Endodermal cell (in vitro differentiated cells): ENCODE measurements at places on chromosomes 1 and 21.

- DNase-seq, result peak; percentile 70
- peak overlapping the region; percentile 80 for H3K4me3 ChIP-seq
- H3K27ac ChIP-seq, result peak overlapping the region; percentile 53
- H3K4me1 ChIP-seq, result peaks cover 18% of the 10 kb centered on the region
Measured at GRCh38 chr1:1020415-1021009, 592 bp downstream of the AGRN start.

- H3K27ac ChIP-seq, result no peak overlapping the region
- no peak for DNase-seq
- peak overlapping the region; percentile 97 for H3K4me3 ChIP-seq
- H3K27me3 ChIP-seq, result no peaks in the 10 kb centered on the region
- peaks cover 41% of the 10 kb centered on the region for H3K36me3 ChIP-seq
Measured at GRCh38 chr1:235325854-235326253, 2.1 kb downstream of the ARID4B start.

DNA sequence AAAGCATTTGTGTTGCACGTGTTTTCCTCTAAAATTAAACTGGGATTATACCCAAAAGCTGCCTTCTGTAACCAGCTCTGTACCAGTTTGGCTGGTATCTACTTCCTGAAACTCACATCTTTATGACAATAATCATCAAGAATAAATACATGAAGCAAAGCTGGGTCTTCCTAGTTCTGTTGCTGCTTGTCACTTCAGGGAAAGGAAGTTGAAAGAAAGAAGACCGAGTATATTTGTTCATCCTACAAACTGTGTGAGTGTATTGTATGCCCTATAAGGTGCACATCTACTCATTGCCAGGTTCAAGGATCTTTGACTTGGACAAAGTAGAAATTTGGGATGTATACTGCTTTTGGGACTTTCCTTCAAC lies 29.1 kb upstream of the IFNGR2 start:
- H3K4me1 ChIP-seq, result no peaks in the 10 kb centered on the region
- H3K27me3 ChIP-seq, result no peaks in the 10 kb centered on the region
- no peak overlapping the region for H3K4me3 ChIP-seq
- H3K36me3 ChIP-seq, result no peaks in the 10 kb centered on the region

- no peaks in the 10 kb centered on the region for H3K36me3 ChIP-seq
- H3K27ac ChIP-seq, result no peak overlapping the region
- no peak overlapping the region for H3K4me3 ChIP-seq
Measured at GRCh38 chr1:234836776-234837357, 226.9 kb upstream of the IRF2BP2 start.

GRCh38 chr1:230414102-230414501 lies 12.0 kb downstream of the PGBD5 start:
- H3K27me3 ChIP-seq, result no peaks in the 10 kb centered on the region
- no peak overlapping the region for H3K4me3 ChIP-seq
- H3K4me1 ChIP-seq, result no peaks in the 10 kb centered on the region
- no peak overlapping the region for H3K27ac ChIP-seq
- peak; percentile 15 for DNase-seq

DNA sequence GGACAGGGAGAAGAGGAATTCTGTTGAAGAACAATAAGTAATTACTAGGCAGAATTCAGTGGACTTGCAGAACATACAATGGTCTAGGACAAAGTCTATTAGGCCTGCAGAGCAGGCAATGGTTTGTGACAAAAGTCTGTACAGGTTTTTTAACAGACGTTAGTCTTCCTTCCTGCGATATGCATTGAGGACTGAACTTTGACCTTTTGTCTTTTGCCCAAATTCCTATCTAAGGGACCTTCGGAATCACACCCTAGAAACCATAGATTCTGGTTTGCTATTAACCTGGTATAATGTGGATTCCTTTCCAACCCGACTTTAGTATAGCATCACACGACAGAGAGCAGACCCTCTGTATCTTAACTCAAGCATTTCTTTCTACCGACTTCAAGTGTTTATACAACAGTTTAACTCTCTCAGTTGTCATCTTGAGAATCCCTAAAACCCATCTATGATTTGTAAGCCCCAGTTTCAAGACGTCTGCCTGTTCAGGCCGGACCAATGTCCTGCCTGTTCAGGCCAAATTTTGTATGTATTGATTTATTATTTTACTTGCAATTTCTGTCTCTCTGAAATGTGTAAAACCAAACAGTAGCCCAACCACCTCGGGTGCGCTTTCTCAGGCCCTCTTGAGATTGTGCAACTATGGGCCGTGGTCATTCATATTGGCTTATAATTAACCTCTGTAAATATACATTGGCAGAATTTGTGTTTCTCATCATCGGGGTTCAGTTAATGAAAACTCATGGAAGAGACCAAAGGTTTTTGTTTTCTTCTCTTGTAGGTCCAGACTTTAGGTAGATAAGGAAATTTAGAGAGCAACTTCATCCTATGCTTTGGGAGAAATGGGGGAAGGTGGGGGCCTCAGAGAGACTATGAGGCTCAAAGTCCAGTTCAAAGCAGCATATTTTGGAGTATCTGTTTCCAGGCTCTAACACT lies 76.9 kb upstream of the TNFSF18 start:
- peaks cover 7% of the 10 kb centered on the region for H3K4me1 ChIP-seq
- no peaks in the 10 kb centered on the region for H3K36me3 ChIP-seq
- no peak overlapping the region for H3K27ac ChIP-seq
- H3K27me3 ChIP-seq, result no peaks in the 10 kb centered on the region
- DNase-seq, result no peak
- H3K4me3 ChIP-seq, result no peak overlapping the region

DNA sequence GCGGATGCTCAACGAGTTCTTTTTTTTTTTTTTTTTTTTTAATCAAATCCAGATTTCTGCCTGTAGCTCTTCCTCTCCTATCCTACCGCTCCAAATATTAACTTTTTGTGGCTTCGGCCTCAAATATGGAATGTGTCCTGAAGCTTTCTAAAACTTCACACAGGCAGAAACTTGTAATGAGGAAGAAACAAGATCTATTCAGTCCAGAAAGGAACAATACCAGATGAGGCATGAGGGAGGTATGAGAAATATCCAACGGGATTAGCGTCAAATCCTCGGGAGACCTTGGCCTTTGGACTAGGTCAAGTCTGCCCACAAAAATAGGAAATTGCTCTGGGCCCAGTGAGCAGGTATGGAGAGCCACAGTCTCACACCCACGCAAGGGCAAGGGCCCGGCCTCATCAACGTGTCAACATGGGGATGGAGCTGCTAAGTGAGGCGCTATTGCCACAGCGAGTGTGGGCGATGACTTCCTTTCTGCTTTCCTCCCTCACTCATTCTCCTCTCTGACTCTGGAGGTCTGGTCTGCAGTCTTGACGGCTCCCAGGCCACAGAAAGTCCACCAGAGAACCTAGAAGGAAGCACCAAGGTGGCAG lies 66.6 kb downstream of the BCAR3 start:
- H3K27me3 ChIP-seq, result no peaks in the 10 kb centered on the region
- DNase-seq, result no peak

- H3K27ac ChIP-seq, result no peak overlapping the region
- H3K36me3 ChIP-seq, result no peaks in the 10 kb centered on the region
- DNase-seq, result no peak
- no peaks in the 10 kb centered on the region for H3K27me3 ChIP-seq
- peaks cover 3% of the 10 kb centered on the region for H3K4me1 ChIP-seq
Measured at GRCh38 chr1:167704715-167705114, 17.1 kb upstream of the MPZL1 start.

- H3K36me3 ChIP-seq, result peaks cover 92% of the 10 kb centered on the region
- DNase-seq, result no peak
- H3K4me1 ChIP-seq, result peaks cover 20% of the 10 kb centered on the region
- H3K27me3 ChIP-seq, result no peaks in the 10 kb centered on the region
- H3K27ac ChIP-seq, result no peak overlapping the region
Measured at GRCh38 chr1:54248966-54249365, 49.0 kb downstream of the MRPL37 start.

DNA sequence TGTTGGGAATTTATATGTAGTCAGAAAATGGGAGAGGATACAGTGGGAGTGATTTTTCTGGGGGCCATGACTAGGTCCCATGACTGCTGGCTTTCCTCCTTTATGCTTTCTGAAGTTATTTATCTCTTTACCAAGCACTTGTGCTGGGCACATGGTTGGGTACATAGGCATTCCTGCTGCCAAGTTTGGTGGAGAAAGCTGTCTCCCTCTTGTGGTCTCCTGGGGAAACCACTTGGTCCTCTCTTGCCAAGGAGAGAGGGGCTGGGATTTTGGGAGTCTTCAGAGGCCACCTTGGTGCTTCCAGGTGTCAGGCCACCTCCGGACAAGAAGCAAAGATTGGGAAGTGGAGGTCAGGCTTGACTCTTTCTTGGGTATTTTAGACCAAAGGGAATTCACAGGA lies 120.2 kb upstream of the KCNE2 start:
- H3K4me3 ChIP-seq, result no peak overlapping the region
- no peaks in the 10 kb centered on the region for H3K36me3 ChIP-seq
- H3K27ac ChIP-seq, result no peak overlapping the region
- no peaks in the 10 kb centered on the region for H3K27me3 ChIP-seq

- H3K27me3 ChIP-seq, result no peaks in the 10 kb centered on the region
- H3K4me3 ChIP-seq, result peak overlapping the region; percentile 44
- peaks cover 55% of the 10 kb centered on the region for H3K4me1 ChIP-seq
- no peaks in the 10 kb centered on the region for H3K36me3 ChIP-seq
- H3K27ac ChIP-seq, result no peak overlapping the region
- peak; percentile 54 for DNase-seq
Measured at GRCh38 chr1:94120570-94120901, 412 bp downstream of the ABCA4 start.

DNA sequence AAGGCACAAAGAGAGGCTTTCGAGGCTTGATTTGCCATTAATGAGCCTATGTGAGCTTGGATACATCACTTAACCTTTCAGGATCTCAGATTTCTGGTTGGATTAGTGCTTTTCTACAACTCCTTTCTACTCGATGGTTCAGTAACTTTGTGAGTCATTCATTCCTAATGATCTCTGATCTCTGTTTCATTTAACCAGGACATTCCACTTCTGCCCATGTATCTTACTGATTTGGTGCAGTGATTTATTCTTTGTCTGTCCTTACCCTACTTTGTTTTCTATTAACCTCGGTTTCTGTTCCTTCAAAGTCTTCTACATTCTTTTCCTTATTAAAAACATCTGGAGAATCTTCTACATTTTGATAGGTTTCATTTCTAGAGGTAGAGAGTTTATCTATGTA lies 94.6 kb upstream of the ZBTB18 start:
- H3K4me3 ChIP-seq, result no peak overlapping the region
- no peaks in the 10 kb centered on the region for H3K4me1 ChIP-seq
- no peaks in the 10 kb centered on the region for H3K27me3 ChIP-seq
- no peak for DNase-seq
- no peak overlapping the region for H3K27ac ChIP-seq

DNA sequence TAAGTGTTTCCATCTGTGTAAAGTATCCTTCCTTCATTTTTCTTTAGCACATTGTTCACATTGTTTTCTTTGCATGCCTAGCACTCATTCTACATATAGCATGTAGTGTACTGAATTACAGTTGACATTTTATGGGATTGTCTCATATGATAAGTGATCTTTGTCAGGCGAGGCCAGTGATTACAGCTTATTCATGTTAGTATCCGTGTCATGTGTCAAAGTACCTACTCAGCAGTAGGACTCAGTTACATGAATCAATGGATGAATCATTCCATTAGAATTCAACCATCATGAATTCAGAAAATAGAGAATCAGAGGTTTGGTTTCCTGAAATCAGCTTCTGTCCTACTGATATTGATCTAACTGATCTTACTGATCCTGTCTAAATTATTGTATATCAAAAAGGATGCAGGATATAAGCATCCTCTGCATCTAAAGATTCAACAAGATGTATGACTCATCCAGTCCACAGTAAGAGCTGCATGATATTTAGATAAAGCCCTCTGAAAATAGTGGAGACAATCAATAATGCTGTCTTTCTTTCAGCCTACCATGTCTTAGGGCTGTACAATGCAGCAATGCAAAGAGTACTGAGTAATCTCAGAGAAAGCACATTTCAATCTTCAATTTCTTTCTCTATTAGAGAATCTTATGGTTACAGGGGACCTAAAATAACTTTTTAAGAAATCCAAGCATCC lies 20.7 kb upstream of the HRNR start:
- no peaks in the 10 kb centered on the region for H3K4me1 ChIP-seq
- H3K36me3 ChIP-seq, result no peaks in the 10 kb centered on the region
- H3K27me3 ChIP-seq, result no peaks in the 10 kb centered on the region
- no peak overlapping the region for H3K4me3 ChIP-seq

DNA sequence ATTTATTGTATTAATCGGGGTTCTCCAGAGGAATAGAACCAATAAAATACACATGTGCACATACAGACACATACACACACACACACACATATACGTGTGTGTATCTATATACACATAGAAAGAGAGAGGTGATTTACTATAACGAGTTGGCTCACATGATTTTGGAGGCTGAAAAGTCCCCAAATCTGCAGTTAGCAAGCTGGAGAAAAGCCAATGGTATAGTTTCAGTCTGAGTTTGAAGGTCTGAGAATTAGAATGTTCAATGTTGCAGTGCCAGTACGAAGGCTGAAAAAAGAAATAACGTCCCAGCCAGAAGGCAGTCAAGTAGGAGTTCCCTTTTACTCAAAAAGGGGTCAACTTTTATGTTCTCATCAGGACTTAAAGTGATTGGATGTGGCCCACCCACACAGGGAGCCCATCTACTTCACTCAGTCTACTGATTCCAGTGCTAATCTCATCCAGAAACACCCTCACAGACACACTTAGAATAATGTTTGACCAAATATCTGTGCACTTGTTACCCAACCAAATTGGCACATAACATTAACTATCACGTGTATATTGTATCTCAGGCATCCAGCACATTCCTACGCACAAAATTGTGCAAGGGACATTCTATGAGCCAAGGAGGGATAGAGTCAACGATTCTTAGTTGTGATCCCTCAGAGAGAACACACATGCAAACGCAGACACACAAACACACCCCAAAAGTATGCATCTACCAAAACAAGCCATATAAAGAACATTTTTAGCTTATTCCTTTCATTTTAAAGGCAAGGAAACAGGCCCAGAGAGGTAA lies 195.5 kb upstream of the DUSP10 start:
- no peak for DNase-seq
- no peaks in the 10 kb centered on the region for H3K27me3 ChIP-seq
- no peak overlapping the region for H3K4me3 ChIP-seq
- no peaks in the 10 kb centered on the region for H3K36me3 ChIP-seq

DNA sequence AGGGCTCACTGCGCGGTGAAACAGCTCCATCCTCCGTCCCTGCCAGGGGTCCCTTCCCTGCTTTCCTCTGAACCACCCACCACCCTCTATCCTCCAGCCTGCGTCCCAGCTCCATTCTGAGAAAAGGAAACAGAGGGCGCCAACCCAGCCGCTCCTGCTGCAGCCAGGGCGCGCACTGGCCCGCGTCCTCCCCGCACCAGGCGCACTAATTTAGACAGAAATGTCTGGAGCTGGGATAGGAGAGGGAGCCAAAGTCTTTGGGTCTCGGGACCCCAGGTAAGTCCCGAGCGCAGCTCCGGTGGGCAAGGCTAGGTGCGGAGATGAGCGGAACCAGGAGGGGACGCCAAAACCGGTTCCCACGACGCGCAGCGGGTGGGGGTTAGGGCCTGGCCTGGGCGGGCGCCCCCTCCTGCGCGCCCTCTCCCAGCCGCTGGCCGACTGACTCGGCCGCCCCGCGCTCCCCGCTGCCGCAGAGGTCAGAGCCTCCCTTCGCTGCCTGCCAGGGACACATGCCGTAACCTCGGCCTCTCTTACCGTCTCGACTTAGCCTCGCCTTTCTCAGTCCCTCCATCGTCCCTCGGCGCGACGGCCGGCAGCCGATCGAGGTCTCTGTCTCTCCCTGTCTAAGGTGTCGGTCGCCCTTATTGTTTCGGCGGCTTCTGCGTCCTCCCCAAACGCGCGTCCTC lies 2.0 kb downstream of the CAMK2N1 start:
- H3K27me3 ChIP-seq, result peaks cover 61% of the 10 kb centered on the region
- DNase-seq, result peak; percentile 82
- H3K4me1 ChIP-seq, result peaks cover 7% of the 10 kb centered on the region
- H3K27ac ChIP-seq, result no peak overlapping the region
- H3K4me3 ChIP-seq, result peak overlapping the region; percentile 80
- no peaks in the 10 kb centered on the region for H3K36me3 ChIP-seq

- no peak for DNase-seq
- H3K27ac ChIP-seq, result no peak overlapping the region
- no peak overlapping the region for H3K4me3 ChIP-seq
Measured at GRCh38 chr1:119266386-119266785, 102.2 kb upstream of the HAO2 start.
